Activated T-helper 2 cell treated with anti-CD3 and anti-CD28 coated beads, Interferon-gamma antibody, Interleukin-2, Interleukin-4, amounts not matched to agents 10 μg/mL and 5 μg/mL and 100 μg/mL, durations not matched to agents 14 hours and 24 hours and 36 hours (primary cell): ENCODE measurements at places on chromosomes 7 and 10. TPM values are rescaled to one million over a fixed set of nuclear protein-coding genes. Genes with fewer than 3 reads are reported as not detected.

DNA sequence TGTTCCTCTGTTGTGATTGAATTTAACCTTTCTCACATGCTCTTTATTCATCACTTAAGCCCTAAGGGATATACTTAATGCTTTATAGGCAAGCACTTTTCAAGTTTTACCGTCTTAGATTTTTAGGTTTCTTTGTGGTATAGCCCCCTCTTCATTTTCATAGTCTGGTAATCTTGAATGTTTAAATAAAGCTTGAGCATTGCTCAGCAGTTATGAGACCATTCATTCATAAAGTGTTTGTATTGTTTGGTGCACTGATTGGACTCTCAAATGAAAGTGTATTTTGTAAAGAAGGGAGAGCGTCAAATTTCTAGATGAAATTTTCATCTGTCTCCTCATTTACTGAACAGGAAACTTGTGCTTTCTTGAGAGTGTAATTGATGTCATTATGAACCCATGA, 25.2 kb downstream of the TASOR2 start:
- DNase-seq: no peak

- DNase-seq: no peak
Observed at GRCh38 chr7:157670490-157671357, 333.9 kb downstream of the DNAJB6 start.

GRCh38 chr10:60045571-60045970, 139.2 kb upstream of the CCDC6 start:
- DNase-seq: no peak

GRCh38 chr7:25770235-25770634, 381.8 kb upstream of the NFE2L3 start:
- DNase-seq: no peak

- no peak for DNase-seq
Observed at GRCh38 chr7:155464948-155465739, 7.2 kb downstream of the EN2 start.

- DNase-seq: no peak
Observed at GRCh38 chr10:43969506-43969905, 320.8 kb upstream of the ZNF32 start.

- no peak for DNase-seq
Observed at GRCh38 chr7:46178661-46179060, 257.6 kb upstream of the IGFBP3 start.

DNA sequence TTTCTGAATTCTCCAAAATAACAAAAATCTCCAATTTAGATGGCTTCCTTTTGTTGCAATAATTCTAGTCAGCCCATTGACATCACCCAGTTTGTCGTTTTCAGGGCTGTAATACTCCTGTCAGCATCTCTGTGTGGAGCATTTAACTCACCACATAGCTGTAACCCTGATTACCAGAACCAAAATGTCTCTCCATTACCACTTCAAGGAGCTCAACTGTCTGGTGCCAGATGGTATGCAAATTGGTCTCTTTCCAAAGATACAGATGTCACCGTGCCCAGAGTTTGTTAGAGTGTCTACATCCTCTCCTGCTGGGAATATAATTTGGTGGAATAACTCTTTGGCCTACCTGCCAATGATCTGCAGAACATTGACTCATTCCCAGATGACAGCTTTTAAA, 350.3 kb upstream of the POT1 start:
- no peak for DNase-seq

GRCh38 chr10:34228066-34228465, 587.0 kb downstream of the PARD3 start:
- DNase-seq: no peak

DNA sequence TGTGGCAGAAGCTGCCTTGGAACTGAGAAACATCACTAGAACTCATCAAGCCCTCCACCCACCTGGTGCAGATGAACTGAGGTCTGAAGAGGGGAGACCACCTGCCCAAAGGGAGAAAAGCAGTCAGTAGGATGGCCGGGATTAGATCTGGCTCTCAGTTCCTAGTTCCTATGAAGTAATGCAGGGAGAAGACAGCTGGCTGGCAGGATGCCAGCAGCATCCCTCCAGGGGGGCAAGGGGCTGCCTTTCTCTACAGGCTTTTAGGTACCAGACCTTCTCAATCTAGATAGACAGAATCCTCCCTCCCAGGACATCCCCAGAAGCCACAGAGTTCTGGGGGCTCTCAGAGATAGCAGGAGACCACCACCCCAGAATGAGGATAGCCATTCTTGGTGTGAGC, 7.8 kb downstream of the CRHR2 start:
- DNase-seq: no peak

ABCB1 gene
- 1.9 and 2.0 TPM in 2 replicates for total RNA-seq

ECD gene
- total RNA-seq: 35.2 and 37.8 TPM in 2 replicates

CREM gene
- 189 and 190 TPM in 2 replicates for total RNA-seq

SHTN1 gene
- not detected in 2 replicates for total RNA-seq

PRKCQ gene
- total RNA-seq: 40.0 and 40.8 TPM in 2 replicates

LRRC18 gene
- total RNA-seq: not detected in 2 replicates

HABP2 gene
- total RNA-seq: not detected in 2 replicates

ABCC2 gene
- 0.87 and 1.1 TPM in 2 replicates for total RNA-seq

HOXA10 gene
- total RNA-seq: not detected in 2 replicates
